ENCODE measurements at places on chromosomes 13 and 19.

DNA sequence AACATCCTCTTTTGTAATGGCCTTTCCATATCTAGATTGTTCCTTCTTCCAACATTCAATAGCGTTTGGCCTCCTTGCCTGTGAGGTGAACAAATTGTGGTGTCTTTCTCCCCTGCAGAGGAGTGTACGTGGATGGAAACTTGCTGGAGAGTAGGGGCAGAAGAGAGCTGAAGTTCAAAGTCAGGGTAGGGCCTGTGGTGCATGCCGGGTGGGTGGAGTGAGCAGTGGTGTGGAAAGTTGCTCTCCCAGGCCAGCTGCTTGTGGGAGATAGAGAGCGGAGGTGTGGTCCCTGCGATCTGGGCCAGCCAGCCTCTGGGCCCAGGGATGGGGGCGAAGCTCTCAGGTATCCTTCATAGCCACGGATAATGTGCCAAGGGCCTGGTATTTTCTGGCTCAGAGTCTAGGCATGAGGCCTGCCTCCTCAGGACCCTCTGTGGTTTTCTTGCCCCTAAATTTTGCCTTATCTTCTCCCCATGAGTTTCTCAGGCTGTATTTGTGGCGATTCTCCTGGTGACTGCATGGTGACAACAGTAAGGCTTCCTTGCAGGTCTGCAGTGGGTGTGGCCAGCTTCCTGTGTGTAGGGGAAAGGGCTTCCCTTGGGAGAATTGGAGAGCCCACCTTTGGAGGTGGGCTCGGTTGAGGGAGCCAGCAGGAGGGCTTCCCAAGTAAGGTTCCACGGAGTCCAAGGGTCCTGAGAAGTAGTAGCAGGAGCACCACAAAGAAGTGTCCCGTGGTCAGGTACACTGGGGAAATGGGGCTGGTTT lies 6.7 kb downstream of the RGCC start:
- no peak for DNase-seq

DNA sequence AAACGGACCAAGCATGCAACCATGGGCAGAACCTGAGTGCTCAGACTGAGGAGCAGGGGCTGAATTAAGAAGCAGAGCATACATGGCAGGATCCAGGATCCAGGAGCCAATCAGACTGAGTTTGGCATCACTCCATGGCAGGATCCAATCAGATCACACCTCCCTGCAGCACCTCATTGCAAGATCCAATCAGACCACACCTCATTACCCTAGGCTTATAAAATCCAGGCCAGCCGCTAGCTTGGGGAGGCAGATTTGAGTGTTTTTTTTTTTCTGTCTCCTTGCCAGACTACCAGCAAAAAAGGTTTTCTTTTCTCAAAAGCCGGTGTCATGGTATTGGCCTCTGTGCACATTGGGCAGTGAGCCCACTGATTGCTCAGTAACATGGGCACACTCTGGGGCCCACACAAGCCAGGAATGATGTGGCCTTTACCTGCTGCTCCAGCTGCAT lies 127.9 kb upstream of the GJB6 start:
- peak; percentile 68 for DNase-seq

DNA sequence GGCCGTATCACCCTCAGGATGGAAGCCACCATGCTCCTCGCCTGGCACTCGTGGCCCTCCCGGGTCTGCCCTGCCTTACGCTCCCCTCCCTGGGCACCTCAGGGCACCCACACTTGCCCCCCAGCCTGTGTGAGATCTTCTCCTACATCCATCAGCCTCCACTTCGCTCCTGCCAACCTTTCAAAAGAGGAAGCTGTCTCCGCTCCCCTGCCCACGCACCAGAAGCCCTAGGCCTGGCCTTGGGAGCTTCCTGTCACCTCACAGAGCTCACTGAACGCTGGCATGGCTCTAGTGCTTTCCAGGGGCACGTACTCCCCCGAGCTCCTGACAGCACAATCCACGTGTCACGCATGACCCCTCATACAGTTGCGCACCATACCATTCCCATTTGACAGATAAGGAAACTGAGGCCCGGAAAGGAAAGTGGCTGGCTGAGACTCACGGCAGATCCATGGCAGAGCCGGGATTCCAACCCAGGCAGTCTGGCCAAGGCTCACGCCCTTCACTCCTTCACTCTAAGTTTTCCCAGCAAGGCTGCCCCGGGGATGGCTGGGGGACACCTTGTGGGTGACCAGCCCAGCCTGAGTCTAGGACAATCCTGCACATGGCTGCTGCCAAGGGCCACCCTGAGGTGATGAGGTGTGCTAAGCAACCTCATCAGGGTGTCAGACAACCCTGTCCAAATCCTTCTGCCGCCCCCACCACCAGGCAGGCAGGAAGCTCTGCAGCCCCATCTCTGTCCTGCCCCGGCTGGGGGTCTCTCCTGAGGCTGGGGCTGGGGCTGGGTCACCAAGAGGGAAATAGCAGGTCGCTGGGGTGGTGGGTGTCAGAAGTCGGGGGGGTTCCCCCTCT lies 19.3 kb downstream of the PPP1R12C start:
- no peak for DNase-seq

DNA sequence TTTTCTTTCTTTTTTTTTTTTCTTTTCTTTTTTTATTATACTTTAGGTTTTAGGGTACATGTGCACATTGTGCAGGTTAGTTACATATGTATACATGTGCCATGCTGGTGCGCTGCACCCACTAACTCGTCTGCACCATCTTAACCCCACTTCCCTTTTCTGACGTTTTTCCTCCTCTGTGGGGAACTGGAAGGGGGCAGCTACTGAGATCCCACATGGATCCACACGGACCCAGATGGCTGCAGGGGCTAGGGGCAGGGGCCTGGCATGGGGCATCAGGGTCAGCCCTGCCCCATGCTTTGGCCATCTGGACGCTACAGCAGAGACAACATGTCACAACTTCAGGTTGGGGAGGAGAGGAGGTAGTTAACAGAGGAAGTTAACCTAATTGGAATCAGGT lies 54.3 kb downstream of the RUBCNL start:
- DNase-seq, result no peak

- DNase-seq, result no peak
These were observed 71.9 kb downstream of the ZNF726 start for GRCh38 chr19:23986623-23987022.

DNA sequence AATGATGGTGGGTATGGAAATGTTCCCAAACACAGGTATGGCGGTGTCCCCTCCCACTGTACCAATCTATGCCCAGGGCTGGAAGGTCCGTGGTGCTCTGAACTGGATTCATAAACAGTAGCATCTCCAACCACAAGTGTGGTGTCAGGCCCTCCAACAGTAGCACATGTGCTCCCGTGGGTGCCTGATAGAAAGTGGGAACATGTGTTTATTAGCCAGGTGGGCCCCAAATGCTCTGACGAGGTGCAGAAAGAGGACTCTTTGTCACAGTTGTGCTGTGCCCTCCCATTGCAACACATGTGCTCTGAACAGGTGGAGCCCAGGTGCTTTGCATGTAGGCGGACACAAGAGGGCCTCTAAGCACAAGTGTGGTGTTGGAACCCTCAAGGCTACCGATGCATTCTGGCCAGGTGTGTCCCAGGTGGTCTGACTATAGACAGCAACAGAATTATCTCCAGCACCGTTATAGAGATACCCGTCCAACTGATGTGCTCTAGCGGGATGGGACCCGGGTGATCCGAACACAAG lies 75.4 kb upstream of the ZNF30 start:
- no peak for DNase-seq
